SJSA1 (cell line): ENCODE measurements at places on chromosomes 3 and 15. TPM values are rescaled to one million over a fixed set of nuclear protein-coding genes. Genes with fewer than 3 reads are reported as not detected.

GRCh38 chr3:172513488-172513887 lies 9.7 kb downstream of the TNFSF10 start:
- H3K27ac ChIP-seq, result peak overlapping the region; percentile 37
- H3K36me3 ChIP-seq, result no peaks in the 10 kb centered on the region
- peak; percentile 87 for DNase-seq
- no peak overlapping the region for H3K4me3 ChIP-seq
- peaks cover 48% of the 10 kb centered on the region for H3K4me1 ChIP-seq

- no peak overlapping the region for H3K4me3 ChIP-seq
- H3K4me1 ChIP-seq, result no peaks in the 10 kb centered on the region
- 0 out of 2 replicates have a peak, but pooled peaks cover 9% of the 10 kb centered on the region for H3K27me3 ChIP-seq
- no peak for DNase-seq
- H3K27ac ChIP-seq, result no peak overlapping the region
Measured at GRCh38 chr3:189142527-189142926, 29.2 kb upstream of the TPRG1 start.

DNA sequence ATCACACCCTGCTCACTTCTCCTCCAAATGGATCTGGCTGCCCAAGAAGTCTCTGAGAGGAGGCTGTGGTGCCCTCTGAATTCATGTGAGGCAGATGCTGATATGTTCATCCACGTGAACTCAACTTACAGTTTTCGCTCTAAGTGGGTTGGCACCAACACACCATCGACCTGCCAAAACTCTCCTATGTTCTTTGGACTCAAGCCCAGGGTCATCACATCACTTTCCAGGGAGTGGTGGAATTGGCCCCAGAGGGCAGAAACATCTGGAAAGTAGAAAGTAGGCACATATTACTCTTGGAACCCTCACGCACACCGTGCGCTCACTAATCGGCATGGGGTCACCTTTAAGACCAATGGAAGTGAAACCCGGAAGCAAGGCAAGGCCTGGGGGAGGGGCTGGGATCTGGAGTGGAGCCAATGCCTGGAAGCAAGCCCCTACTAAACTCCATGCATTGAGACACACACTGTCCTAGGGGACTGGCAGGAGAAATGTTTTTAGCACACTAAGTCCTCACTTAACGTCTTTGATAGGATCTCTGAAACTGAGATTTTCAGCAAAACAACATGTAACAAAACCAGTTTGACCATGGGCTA lies 41.4 kb downstream of the SSUH2 start:
- H3K4me1 ChIP-seq, result no peaks in the 10 kb centered on the region
- no peak overlapping the region for H3K4me3 ChIP-seq
- H3K27ac ChIP-seq, result no peak overlapping the region
- H3K36me3 ChIP-seq, result no peaks in the 10 kb centered on the region

DNA sequence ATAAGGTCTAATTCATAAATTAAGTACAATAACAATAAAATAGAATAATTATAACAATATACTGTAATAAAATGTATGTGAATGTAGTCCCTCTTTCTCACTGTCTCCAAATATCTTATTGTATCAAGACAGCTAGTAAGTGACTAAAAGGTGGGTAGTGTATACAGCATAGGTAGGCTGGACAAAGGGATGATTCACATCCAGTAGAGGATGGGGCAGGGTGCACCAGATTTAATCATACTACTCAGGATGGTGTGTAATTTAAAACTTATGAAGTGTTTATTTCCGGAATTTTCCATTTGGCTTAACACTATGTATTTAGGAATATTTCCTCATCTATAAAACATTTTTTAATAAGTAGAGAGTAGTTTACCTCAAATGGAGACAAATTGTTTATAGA lies 876.1 kb upstream of the CADM2 start:
- no peaks in the 10 kb centered on the region for H3K36me3 ChIP-seq
- H3K4me3 ChIP-seq, result no peak overlapping the region
- H3K27ac ChIP-seq, result no peak overlapping the region
- H3K27me3 ChIP-seq, result no peaks in the 10 kb centered on the region
- DNase-seq, result no peak

- H3K4me3 ChIP-seq, result no peak overlapping the region
- H3K27me3 ChIP-seq, result no peaks in the 10 kb centered on the region
- H3K27ac ChIP-seq, result no peak overlapping the region
- H3K4me1 ChIP-seq, result no peaks in the 10 kb centered on the region
- H3K36me3 ChIP-seq, result no peaks in the 10 kb centered on the region
Measured at GRCh38 chr3:177320765-177321247, 123.5 kb upstream of the TBL1XR1 start.

DNA sequence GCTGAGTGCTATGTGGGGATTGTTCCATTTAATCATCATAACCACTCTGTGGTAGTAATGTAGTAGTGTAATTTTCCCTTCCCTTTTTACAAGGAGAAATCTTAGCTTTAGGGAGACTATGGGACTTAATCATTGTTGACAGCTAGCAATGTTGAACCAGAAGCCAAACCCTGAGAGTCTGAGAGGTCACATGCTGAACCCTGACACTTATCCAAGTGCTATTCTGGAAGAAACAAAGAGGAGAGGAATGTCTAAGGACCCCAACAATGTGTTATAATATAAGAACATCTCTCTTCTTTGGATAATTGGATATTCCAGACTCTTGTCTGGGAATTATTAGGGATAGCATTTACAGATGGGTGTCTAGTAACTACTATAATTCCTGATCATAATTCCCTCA lies 58.4 kb downstream of the GAP43 start:
- no peak for DNase-seq
- H3K4me1 ChIP-seq, result no peaks in the 10 kb centered on the region
- no peak overlapping the region for H3K4me3 ChIP-seq

GRCh38 chr3:174046311-174046710 lies 648.8 kb downstream of the NLGN1 start:
- no peak for DNase-seq
- no peak overlapping the region for H3K27ac ChIP-seq
- no peaks in the 10 kb centered on the region for H3K4me1 ChIP-seq
- no peak overlapping the region for H3K4me3 ChIP-seq
- no peaks in the 10 kb centered on the region for H3K36me3 ChIP-seq

GRCh38 chr3:10667901-10668476 lies 148.0 kb upstream of the SLC6A11 start:
- peaks cover 15% of the 10 kb centered on the region for H3K27me3 ChIP-seq
- H3K4me3 ChIP-seq, result no peak overlapping the region
- no peaks in the 10 kb centered on the region for H3K36me3 ChIP-seq
- DNase-seq, result no peak
- H3K27ac ChIP-seq, result no peak overlapping the region

DNA sequence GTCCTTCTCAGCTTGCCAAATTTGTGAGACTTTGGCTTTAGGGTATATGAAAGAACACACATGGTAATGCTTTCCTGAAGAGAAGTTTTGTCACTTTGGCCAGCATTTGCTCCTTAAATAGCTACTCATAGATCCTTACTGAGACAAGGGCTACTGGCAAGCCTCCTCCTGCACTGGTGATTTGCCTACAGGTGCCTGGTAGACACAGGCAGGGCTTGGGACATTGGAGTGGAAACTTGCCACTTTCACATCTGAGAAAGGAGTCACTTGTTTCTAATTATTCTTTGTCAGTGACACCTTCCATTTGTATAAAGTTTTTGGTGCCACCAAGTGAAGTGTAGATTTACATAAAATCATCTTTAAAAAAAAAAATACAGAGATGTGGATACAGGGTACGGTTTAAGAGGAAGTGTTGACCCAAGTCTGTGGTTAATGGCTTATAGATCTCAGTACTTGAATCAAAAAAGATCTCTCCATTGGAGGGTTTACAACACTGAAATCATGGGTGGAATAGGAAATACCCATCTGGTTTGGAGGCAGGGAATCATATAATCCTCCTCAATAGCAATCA lies 132.8 kb upstream of the GADL1 start:
- no peak for DNase-seq
- no peaks in the 10 kb centered on the region for H3K36me3 ChIP-seq
- no peak overlapping the region for H3K4me3 ChIP-seq
- no peaks in the 10 kb centered on the region for H3K27me3 ChIP-seq
- no peak overlapping the region for H3K27ac ChIP-seq

GRCh38 chr3:8470801-8471200 lies 30.8 kb upstream of the LMCD1 start:
- H3K4me3 ChIP-seq, result no peak overlapping the region
- H3K27me3 ChIP-seq, result no peaks in the 10 kb centered on the region
- H3K27ac ChIP-seq, result no peak overlapping the region
- H3K36me3 ChIP-seq, result no peaks in the 10 kb centered on the region

DNA sequence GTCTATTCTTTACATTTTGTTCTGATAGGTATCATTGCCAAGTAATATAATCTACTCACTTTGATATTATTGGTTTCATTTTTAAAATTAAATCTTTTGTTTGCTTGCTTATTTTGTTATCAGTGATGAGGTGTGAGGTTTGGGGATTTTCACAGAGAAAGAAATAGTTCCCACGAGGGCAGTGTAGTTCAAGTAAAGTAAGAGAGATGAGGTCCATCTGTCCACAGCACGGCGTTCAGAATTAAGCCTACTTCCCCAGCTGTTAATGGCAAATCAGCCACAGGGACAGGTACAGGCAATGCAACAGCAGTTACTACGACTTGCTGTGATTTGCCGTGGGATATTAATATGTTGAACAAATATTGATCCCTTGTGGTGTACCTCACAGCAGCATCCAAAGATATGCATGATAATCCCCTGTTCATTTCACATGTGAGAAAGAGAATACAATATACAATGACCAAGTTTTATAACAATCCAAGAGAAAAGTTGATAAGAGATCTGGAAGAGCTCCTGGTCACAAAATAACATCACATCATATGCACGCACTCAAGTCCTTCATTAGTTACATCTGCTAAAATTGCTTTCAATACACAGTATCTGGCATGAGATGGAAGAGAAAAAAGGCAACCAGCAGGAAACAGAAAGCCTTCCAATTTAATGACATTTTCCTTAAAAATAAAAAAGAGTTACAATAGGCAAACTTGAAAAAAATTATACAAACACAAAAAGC lies 131.6 kb downstream of the TUSC7 start:
- H3K27me3 ChIP-seq, result no peaks in the 10 kb centered on the region
- no peak for DNase-seq
- H3K27ac ChIP-seq, result no peak overlapping the region
- no peaks in the 10 kb centered on the region for H3K4me1 ChIP-seq
- no peaks in the 10 kb centered on the region for H3K36me3 ChIP-seq

- peaks cover 37% of the 10 kb centered on the region for H3K27me3 ChIP-seq
- H3K36me3 ChIP-seq, result no peaks in the 10 kb centered on the region
- DNase-seq, result peak; percentile 27
- H3K4me1 ChIP-seq, result peaks cover 8% of the 10 kb centered on the region
Measured at GRCh38 chr15:74365598-74366445, 1.6 kb downstream of the CYP11A1 start.

- no peak overlapping the region for H3K4me3 ChIP-seq
- H3K27me3 ChIP-seq, result no peaks in the 10 kb centered on the region
- H3K36me3 ChIP-seq, result no peaks in the 10 kb centered on the region
- peak overlapping the region; percentile 19; the same call in 1 of the 2 replicates for H3K27ac ChIP-seq
- DNase-seq, result peak; percentile 40
- H3K4me1 ChIP-seq, result peaks cover 9% of the 10 kb centered on the region; the same call in 1 of the 2 replicates
Measured at GRCh38 chr3:23324745-23325144, 121.6 kb downstream of the UBE2E2 start.

GRCh38 chr3:138872632-138873031 lies 37.9 kb upstream of the PIK3CB start:
- DNase-seq, result no peak
- no peaks in the 10 kb centered on the region for H3K4me1 ChIP-seq
- H3K36me3 ChIP-seq, result no peaks in the 10 kb centered on the region
- no peak overlapping the region for H3K4me3 ChIP-seq
- H3K27me3 ChIP-seq, result no peaks in the 10 kb centered on the region

DNA sequence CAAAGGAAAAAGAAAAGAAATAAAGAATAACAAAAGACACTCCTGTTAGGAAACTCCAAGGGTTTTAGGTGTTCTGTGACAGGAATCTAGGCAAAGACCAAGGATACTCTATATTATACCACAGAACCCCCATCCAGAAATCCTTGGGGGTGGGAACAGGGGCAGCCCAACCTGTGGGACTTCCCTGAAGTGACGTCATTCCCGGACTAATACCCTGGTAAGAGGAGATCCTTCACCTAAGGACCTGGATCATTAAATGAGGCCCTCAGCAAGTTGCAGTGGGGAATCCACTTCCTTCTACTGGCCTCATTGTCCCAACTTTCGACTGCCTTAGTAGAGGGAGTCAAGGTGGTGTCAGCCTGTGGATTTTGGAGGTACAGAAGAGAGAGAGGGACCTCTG lies 41.1 kb upstream of the ZNF148 start:
- no peaks in the 10 kb centered on the region for H3K4me1 ChIP-seq
- no peaks in the 10 kb centered on the region for H3K27me3 ChIP-seq
- no peaks in the 10 kb centered on the region for H3K36me3 ChIP-seq
- no peak overlapping the region for H3K4me3 ChIP-seq

DNA sequence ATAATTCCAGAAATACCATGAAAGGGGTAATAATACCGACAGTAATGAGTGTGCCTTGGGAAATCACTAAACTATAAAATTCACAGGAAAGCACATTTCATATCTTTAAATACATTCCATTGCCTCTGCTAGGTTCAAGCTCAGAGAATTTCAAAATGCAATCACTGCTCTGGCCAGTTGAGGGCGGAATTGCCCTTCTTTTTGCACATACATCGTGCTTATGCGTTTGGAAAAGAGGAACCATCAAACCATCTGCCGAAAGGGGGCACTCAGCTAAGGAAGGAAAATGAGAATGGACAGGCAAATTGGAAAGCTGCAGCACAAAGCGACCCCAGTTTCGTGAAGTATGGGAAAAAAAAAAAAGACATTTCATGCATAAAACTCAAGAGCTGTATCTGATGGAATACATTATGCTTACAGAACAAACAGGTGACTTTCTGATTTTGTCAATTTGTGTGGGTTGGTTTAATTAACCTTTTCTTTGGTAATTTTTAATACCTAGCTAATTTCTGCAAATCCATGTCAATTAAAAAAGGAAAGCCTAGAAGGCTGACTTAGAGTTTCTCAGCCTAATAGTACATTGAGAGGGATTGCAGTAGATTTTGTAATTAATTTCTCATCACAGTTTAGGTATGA lies 61.4 kb downstream of the TUSC7 start:
- H3K27me3 ChIP-seq, result no peaks in the 10 kb centered on the region
- H3K4me1 ChIP-seq, result no peaks in the 10 kb centered on the region
- H3K36me3 ChIP-seq, result no peaks in the 10 kb centered on the region
- H3K4me3 ChIP-seq, result no peak overlapping the region
- DNase-seq, result peak; percentile 59

The TMCC1 gene
- total RNA-seq, result 7.9 and 11.4 TPM in 2 replicates

The FANCD2OS gene
- total RNA-seq, result not detected in 2 replicates

The IQCH gene
- total RNA-seq, result 0.31 and 4.5 TPM in 2 replicates

The CFAP44 gene
- 0.82 TPM in 1 of 2 replicates, not detected in the other for total RNA-seq
